ENCODE measurements at places on chromosomes 6 and 20.

DNA sequence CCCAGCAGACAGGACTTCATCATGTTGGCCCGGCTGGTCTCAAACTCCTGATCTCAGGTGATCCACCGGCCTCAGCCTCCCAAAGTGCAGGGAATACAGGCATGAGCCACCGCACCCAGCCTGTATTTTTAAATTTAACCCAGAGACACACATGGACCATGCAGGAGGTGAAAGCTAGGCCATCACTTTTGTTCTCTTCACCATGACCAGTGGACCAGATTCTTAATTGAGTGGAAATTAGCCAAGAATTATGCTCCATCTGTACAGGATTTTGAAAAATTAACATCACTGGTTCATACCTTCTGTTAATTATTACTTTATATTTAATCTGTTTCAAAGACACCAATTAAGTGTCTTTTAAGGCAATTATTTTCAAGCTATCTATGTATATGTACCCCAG, 493.6 kb upstream of the NOX3 start:
- no peak for DNase-seq

- no peak for DNase-seq
Measured at GRCh38 chr6:168301648-168302398, 17.8 kb downstream of the DACT2 start.

DNA sequence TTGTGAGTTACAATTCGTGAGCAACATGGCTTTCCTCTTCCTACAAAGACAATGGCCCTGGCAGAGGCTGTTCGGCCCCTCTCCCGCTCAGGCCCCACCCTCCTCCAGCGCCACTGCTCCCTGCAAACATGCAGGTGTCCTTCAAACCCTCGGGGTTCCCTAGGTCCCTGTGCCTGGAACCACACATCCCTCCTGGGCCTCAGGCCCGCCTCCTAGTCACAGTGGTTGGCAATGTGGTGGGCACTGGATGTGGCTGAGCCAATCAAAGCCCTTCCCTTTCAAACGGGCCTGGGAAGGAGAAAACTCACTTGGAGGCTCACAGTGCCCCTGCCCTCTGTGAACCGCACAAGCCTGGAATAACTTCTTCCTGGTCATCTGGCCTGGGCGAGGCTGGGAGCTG, 147.2 kb downstream of the TFAP2C start:
- DNase-seq: no peak

GRCh38 chr6:133648581-133648980, 240.3 kb upstream of the TCF21 start:
- DNase-seq: no peak

- no peak for DNase-seq
Measured at GRCh38 chr20:7935027-7935551, 5.2 kb downstream of the HAO1 start.

DNA sequence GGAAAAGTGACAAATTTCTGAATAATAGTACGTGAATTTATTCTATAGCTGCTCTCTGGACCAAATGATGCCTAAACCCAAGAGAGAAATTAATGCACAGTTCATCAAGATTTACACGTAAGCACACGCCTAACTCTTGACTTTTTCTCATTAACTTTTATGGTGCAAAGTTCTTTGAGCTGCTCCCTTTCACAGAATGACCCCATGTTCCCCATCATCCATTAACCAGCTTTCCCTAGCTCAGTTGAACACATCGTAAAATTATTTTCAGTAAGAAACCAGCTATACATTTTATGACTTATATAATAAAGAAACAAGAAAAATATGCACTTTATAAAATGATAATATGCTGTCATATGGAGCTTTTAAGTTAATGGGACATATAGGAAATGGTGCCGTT, 54.3 kb downstream of the ID4 start:
- no peak for DNase-seq

GRCh38 chr6:75167325-75167724, 38.5 kb downstream of the COL12A1 start:
- no peak for DNase-seq

DNA sequence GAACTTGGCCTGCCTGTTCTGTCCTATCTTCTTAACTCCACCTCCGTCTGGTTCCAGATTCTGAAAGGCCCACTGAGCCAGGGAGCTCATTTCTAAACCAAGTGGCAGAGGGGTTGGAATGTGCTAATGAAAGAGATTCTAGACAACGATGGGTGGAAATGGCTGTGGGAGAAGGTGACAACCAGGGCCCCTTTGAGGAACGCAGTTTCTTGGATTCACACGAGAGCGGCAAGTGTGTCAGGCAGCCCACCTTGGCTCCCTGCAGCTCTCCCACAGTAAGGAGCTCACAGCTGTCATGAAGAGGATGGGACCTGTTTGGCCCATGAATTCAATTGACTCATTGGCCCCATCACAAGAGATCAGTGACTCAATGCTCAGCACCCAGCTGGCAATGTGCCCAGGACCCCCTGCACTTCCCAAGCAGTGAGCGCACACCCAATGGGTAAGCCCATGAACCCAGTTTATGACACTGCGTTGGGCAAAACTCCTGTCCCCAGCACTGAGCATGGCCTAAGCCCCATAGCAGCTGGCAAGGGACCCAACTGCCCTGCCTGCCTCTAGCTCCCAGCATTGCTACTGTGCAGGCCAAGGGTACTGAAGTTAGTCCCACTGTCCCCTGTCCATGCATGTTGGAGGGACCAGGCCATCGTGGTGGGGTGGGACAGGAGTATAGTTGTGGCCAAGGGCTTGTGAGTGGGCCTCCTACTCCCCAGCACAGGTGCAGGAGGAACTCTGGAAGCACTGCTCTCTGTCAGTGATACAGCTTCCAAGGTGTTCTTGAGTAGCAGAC, 16.4 kb downstream of the MRPS18A start:
- no peak for DNase-seq

- DNase-seq: no peak
Measured at GRCh38 chr6:92617721-92618120, 801.6 kb downstream of the EPHA7 start.

GRCh38 chr6:145569140-145569539, 166.2 kb downstream of the EPM2A start:
- DNase-seq: no peak

DNA sequence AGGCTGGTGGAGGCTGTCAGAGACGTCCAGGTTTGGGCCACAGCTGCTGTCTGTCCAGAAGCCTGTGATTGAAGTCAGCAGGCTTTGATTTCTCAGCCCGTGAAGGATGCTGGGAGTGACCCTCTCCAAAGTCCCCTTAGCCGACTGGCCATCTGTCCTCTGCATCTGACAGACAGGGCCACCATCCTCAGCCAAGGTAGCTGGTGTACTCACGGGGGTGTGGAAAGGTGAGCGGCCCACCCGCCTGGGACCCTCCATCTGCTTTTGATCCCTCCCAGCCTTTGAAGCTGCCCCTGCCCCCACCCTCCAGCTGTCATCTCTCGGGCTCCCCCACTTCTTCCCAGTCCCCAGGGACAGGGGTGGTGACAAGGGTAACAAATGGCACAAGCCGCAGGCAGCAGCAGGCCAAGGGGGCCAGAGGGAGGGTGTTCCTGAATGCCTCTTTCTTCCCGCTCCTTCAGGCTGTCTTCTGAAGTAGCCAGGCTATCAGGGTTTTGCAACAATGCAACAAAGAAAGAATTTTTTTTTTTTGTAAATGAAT, 84.4 kb downstream of the EYA2 start:
- DNase-seq: no peak

- DNase-seq: no peak
Measured at GRCh38 chr6:11021003-11021402, 23.1 kb downstream of the ELOVL2 start.

DNA sequence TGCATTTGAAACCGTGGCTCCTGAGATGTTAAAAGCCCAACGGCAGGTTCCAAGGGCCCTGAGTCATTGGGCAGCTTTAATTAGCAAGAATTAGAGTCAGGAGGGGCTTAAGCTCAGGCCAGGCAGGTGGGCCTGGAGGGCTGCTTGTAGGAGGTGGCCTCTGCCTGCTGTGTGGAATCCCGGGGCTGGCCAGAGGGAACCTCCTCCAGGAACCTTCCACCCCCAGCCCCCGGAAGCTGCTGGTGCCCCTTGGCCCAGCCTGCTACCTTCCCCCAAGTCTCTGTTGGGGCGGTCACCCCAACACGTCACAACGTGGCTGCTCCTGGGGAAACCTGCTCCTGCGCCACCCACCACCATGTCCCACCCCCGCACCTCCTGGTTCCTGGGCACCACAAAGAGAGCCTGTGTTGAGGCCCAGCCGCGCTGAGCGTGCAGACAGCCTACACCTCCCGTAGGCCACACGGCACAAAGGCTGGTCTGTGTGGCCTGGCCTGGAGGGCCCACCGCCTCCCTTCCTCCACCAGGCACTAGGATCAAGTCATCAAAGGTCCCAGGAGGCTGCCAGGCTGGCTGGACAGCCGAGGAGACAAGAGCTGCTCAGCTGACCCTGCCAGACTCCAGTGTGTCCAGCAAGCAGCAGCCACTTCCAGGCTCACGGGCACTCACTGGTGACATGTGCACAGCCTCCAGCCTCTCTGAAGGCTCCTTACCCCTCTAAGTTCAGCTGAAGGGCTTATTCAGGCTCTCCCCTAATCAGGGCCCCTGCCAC, 86.3 kb downstream of the SNX5 start:
- no peak for DNase-seq

GRCh38 chr6:137430954-137431353, 63.2 kb downstream of the OLIG3 start:
- no peak for DNase-seq

GRCh38 chr6:169427856-169428255, 174.2 kb upstream of the THBS2 start:
- no peak for DNase-seq

DNA sequence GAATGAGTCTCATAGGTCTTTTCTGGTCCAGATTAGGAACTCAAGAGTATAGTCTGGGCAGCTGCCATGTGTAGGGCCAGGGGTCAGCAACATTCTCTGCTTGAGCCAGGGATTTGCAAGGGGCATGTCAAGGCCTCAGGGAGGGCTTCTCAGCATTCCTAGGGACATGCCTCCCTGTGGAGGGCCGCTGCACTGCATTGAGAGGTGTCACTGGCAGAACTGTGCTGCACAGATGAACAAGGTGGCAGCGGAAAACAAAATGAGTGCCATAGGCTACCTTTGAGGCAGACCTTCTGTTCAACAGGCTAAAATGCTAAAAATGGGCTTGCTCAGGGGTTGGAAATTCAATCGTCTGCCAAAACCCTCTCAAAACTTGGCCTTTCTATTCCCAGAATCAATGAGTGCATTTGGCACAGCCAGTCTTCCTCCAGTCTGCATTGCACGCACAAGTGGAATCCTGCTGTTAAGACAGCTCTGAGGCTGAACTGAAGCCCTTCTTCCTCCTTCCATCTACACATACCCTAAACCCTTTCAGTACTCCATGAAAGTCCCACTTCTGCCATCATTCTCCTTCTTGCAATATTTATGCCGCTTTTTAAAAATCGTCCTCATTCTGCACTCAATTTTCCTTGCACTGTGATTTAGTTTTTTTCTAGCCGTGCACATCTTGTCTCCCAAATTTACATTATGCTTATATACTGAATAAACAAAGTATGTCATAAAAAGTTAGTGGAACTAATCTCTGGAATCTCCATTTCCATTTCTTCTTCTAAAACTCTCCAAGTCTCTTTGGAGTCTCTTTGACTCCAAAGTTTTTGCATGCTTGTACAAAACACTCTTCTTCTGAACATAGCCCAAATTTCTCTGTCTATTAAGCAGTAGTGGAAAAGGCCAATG, 51.7 kb downstream of the SLC26A8 start:
- no peak for DNase-seq

- DNase-seq: no peak
Measured at GRCh38 chr6:168563656-168564055, 122.7 kb downstream of the SMOC2 start.

GRCh38 chr6:104519566-104519965, 340.2 kb downstream of the HACE1 start:
- DNase-seq: no peak

GRCh38 chr6:11778648-11779328, at the start of gene ADTRP:
TSS of gene ADTRP (minus strand) at chr6:11778803. CDS start at chr6:11778759, 44 bp downstream.
- no peak for DNase-seq

GRCh38 chr6:136736281-136736960, 55.9 kb downstream of the MAP3K5 start:
- no peak for DNase-seq

DNA sequence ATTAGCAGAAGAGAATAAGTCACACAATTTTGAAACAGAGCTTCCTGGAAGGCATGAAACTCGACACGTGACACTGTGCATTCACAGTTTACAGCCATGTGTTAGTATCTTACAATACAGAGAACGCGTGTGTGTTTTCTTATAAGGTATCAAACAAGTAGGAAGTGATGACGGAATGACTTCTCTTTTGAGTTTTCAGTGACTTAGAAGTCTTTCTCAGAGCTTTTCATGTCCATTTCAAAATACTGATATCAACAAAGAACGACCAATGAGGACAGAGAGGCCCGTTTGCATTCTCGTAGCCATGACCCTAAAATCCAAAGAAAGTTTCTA, 36.6 kb upstream of the DUSP22 start:
- no peak for DNase-seq

DNA sequence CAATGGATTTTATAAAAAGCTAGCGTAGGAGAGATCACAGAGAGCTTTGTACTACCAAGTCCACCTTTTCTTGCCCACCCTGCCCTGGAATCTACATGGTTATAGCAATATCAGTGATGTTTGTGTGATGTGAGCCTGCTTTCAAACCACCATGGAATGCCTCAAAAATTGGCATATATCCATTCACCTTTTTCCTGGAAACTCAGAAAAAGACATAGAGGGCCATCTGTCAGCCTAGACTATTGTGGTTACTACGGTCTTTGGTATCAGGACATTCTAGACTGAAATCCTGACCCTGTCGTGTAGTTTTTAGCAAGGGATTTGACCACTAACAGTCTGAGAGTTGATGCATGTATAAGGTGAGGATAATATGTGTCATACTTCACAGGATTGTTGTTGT, 239.6 kb downstream of the GRIK2 start:
- DNase-seq: no peak

DNA sequence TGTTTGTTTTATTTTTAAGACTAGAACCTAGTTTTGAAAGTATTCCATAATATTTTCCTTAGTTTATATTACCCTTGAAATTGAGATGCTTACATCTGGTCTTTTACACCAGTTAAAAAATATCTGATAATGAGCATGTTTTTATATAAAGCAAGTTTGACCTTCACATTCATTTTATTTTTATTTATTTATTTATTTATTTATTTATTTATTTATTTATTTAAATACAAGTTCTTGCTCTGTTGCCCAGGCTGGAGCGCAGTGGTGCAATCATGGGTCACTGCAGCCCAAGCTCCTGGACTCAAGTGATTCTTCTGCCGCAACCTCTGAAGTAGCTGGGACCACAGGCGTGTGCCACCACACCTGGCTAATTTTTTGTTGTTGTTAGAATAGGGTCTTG, 52.8 kb upstream of the ADIG start:
- DNase-seq: no peak

DNA sequence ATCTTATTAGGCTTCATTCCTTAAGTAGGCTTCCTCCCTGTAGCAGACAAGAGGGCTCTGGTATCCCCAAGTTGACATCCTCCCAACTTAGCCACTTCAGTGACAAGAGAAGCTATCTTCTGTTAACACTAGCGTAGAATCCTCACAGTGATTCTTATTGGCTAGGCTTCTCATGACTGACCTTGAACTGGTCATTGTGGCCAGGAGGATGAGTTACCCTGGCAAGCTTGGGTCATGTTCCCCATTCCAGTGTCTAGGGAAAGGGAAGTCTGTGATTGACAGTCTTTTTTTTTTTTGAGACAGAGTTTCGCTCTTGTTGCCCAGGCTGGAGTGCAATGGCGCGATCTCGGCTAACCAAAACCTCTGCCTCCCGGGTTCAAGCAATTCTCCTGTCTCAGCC, 7.1 kb downstream of the CDKAL1 start:
- DNase-seq: no peak
